Transverse colon (tissue), 4 donors: ENCODE measurements at places on chromosomes 2 and 18.

- DNase-seq, result no peak
Measured at GRCh38 chr18:10927286-10927992, 221.9 kb downstream of the PIEZO2 start.

DNA sequence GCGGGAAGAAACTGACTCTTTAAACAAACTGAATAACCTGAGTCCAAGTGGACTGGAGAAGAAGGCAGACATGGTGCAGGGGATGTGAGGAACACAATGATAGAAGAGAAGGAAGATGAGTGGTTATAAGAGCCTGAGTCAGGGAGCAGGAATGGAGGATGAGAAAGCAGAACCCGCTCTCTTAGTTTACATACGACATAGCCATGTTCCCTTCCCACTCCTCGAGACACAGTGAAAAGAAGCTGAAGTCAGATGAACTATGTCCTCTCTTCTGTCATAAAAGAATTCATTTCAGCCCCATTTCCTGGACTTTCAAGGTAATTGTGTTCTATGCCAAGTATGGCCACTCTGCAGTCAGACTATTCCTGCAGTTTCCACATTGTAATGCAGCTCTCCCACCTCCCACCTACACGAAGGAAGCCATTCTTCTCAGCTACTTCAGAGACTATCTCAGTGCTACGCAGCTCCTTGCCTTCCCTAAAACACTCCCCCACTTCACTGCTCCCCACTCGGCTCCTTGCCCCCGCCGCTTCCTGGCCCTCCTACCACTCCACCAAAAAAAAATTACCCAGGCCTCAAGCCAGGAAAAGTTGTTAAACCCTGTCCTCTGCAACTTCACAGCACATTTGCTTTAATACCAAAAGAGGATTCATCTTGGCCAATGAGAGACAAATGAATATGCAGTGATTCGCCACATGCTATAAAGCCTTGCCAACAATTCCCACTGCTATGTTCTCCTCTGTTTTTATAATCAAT lies 323.4 kb upstream of the EPHA4 start:
- DNase-seq, result no peak

GRCh38 chr18:36532815-36533214 lies 235.3 kb downstream of the FHOD3 start:
- no peak for DNase-seq

DNA sequence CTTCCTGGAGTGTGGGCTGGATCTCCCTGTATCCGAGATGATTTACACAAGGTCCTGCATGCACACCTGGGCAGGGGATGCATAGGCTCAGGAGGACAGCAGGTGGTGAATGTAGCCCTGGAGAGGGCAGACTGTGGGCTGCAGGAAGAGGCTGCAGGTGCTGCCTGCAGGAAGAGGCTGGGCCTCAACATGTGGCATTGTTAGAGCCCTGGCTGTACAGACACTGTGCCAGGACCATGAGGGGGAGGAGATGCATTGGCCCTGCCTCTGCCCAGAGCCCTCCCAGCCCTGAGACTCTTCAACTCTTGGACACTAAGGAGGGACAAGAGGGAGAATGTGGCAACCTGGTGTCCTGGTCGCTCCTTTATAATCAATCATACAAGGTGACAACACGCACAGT lies 392.8 kb downstream of the TNS1 start:
- no peak for DNase-seq

GRCh38 chr2:42696987-42697386 lies 66.9 kb downstream of the OXER1 start:
- no peak for DNase-seq

DNA sequence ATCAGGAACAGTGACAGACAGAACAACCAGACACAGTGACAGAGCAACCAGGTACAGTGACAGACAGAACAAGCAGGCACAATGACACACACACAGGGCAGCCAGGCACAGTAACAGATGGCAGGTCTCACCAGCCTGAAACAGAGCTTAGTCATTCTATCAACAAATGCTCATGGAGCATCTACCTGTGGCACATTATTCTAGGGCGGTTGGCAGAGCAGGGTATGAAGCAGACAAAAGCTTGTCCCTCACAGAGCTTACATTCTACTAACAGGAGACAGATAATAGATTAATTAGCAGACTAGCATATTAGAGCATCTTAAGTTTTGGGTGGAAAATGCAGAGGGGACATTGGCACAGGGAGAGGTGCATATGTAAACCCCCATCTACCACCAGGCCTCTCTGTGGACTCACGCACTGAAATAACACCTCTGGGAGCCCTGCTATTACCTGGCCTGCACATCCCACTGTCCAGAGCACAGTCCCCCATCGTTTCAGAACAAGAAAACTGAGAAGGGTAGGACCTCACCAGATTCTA lies 64.1 kb upstream of the RAB6C start:
- no peak for DNase-seq

DNA sequence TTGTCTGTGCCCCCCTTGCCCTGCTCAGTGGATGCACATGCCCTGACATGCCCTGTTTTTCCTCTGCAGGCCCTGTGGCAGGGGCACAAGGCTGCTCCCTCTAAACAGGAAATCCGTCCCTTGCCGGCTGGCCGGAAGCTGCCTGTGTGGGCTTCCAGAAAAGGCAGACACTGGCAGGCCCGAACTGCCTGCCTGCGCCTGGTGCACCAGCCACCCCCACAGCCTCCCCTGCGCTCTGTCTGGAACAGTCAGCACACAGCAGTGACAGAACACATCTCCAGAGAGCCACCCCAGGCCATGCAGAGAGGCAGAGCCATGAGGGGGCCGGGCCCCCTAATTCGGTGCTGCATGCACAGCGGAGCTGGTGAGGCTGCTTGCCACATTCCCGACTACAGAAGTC lies 33.5 kb downstream of the LOXHD1 start:
- DNase-seq, result no peak

GRCh38 chr2:233381638-233381995 lies 27.3 kb downstream of the DGKD start:
- no peak for DNase-seq

- no peak for DNase-seq
Measured at GRCh38 chr2:51441786-51442185, 409.9 kb upstream of the NRXN1 start.

DNA sequence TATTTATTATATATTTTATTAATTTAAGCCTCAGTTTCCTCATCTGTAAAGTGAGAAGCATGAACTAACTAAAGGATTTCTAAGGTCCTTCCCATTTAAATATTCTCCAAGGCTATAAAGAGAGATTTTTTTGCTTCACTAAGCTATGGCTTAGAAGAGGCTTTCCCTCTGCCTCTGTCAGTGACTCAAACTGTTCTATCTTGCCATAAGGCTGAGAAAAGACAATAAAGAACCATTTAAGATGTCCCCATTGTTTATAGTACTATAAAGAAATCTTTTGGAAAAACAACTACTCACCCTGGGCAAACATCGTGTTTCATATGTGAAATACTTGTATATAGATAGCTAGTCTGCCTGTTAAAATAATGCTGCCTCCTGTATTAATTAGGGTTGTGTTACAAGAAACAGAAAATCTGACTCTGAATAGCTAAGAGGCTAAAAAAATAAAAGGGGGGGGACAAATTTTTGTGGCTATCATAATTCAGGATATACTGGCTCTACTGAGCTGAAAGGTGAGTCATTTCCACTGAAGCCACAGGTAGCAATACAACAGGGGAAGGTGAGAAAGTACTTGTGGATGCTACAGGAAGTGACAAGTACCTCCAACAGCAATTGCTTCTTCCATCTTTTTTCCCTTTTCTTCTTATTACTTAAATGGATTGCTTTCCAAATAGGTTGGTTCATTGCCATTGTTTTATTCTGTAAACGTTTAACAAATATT lies 25.4 kb downstream of the EPHA4 start:
- no peak for DNase-seq

DNA sequence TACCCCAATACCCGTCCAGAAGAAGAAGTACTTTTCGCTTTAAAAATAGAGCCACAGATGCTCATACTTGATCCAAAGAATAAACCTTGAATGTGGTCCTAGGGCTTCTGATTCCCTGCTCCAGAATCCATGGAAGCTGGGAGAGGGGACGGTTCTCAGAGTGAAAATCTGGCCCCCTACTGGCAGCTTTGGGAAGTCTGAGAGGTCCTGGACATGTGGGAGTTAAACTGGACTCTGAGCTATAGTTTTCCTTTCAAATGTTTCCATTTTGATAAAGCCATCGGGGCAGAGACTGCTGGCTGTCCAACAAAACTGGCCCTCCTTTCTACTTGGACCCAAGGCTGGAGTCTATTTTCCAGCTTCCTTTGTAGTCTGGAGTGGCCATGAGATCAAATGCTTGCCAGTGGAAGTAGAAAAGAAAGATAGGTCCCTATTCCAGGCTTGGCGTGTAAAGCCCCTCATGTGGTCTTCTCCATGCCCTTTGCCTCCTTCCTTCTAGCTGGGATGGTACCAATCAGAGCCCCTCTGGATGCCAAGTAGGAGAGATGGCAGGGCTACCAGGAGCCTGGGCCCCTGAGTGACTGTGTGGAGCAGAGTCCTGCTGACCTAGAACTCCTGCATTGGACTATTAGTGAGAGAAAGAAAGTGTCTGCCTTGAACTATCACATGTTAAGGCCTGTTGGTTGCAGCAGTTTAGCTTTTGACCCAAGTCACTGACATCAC lies 37.7 kb upstream of the TBC1D8 start:
- DNase-seq, result peak; percentile 49

DNA sequence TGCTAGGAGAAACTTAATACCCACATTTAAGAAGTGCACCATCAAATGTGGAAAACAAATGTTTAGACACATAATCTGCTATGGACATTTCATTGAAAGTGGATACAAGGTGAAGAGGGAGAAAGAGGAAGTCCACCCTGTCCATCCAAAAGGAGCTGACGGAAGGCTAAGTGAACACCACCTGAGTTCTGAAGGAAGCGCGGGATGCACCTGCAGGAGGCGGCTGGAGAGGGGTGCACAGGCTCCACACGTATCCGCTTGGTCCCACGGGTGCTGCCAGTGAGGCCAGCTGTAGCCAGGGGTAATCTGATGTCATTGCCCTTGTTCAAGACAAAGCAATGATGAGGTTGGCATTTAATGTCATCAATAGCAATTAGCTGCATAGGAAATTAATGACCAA lies 75.9 kb upstream of the TMEM18 start:
- DNase-seq, result no peak

GRCh38 chr2:168183308-168183997 lies 63.9 kb downstream of the STK39 start:
- no peak for DNase-seq

DNA sequence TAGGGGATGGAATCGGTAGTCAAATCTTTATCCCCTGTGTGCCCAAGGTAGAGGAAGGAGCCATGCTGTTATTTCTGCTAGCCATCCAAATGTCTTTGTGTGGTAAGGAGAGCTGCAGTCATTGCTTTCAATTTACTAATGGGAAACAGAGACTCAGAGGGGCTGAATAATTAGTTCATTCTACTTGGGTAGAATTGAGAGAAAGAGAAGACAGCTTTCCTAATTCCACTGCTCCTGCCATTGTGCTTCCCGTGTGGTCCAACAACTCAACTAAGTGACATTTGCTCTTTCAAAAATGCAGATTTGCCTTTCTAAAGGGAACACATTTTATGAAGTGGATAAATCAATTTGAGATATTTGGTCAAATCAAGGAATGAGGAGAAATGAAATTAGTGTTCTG lies 136.1 kb downstream of the AQP4 start:
- no peak for DNase-seq

- DNase-seq, result no peak
Measured at GRCh38 chr2:64797881-64798575, 144.3 kb upstream of the SERTAD2 start.

DNA sequence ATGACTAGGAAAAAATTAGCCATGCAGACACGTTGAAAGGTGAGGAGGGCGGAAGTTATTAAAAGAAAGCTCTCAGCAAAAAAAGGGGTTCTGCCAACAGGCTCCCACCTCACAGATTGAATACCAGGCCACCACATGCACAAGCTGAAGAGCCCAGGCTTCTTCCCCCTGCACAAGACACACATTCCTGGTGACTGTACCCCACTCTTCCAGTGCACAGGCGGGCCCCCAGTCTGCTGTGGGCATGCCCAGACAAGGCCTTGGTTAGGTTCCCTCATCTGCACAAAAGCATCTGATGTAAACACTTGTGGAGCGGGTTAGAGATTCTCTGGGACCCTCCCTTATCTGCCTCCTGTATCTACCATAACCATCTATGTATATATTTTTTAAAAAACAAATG lies 81.7 kb downstream of the AGPS start:
- no peak for DNase-seq

GRCh38 chr18:48545757-48546321 lies 7.0 kb downstream of the CTIF start:
- peak; percentile 40 for DNase-seq

DNA sequence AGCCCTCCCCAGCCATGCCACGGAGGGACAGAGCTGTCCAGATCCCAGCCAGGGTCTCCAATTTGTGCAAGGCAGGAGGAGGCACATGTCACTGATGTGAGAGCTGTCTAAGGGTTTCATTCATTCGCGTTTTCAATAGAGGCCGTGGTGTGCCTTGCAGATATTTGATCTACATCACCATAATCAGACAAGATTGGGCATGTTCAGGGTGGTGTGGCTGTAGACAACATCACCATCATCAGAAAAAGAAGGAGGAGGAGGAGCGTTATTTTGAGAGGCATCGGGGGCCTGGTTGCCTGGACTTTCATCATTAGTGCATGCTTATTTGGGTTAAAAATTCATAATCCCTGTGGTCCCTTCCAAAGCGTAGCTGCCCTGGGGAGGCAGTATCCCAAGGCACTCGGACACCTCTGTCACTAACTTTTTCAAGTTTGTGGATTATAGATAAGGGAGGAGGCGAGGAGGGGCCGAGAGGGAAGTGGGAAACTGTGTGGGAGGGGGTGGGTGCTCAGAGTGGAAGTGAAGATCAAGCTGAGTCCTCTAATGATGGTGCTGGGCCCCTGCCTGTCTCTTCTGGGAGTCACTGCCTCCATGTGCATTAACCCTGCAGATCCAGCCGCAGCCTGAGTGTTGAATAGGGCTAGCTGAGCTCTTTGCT lies 194.1 kb downstream of the CTIF start:
- DNase-seq, result no peak

GRCh38 chr2:54680397-54681041 lies 42.9 kb upstream of the EML6 start:
- no peak for DNase-seq

- DNase-seq, result no peak
Measured at GRCh38 chr2:9112079-9112721, 94.4 kb upstream of the ASAP2 start.

GRCh38 chr2:95359031-95359430 lies 43.5 kb upstream of the FAHD2A start:
- DNase-seq, result no peak

GRCh38 chr2:36423172-36423571 lies 67.6 kb downstream of the CRIM1 start:
- peak; percentile 38 for DNase-seq

DNA sequence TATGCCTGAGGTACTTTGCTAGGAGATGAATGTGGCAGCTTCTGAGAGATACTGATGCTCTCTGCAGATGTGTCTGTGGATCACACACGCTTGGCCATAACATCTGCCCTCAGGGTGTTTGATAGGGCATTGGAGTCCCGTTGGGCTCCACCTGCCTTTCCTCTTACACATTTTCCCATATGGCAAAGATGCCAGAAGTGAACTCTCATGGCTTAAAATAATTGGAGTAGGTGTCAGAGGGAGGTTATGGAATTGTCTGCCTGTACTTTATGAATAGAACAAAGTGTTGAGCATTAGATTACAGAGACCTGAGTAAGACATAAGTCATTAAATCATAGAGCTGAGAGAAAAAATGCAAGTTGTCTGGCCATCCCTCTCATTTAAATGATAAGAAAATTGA lies 75.3 kb upstream of the PNPT1 start:
- DNase-seq, result no peak
